CD4-positive, alpha-beta T cell treated with Interleukin-4 for 1 hour (primary cell): ENCODE measurements at places on chromosomes 2 and 18.
A peak's percentile ranks its signal among the peaks of the same experiment; 100 is the strongest.

GRCh38 chr2:130864830-130865800 is 28.4 kb downstream of the ARHGEF4 start:
- no peak for DNase-seq

GRCh38 chr2:68244456-68244855 is 7.9 kb downstream of the PPP3R1 start:
- DNase-seq: no peak

DNA sequence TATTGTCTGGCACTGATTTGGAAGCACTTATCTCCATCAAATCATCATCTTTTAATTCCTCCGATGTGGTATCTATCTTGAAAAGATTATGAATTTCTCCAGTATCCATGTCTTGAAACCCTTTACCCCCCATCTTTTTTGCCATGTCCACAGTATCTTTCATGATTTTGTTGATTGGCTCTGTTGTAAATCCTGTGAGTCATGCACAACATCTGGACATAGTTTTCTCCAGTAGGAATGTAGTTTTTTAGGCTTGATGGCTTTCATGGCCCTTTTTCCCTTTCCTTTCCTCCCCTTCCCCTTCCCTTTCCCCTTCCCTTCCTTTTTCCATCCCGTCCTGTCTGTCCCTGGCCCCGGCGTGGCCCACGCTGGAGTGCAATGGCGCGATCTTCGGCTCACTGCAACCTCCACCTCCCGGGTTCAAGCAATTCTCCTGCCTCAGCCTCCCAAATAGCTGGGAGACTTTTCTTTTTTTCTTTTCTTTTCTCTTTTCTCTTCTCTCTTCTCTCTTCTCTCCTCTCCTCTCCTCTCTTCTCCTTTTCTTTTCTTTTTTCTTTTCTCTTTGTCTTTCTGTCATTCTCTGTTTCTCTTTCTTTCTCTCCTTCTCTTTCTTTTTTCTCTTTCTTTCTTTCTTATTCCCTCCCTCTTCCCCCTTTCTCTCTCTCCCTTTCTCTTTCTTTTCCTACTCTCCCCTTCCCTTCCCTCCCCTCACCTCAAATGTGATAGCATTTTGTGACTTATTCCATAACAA is 18.4 kb upstream of the ZNF638 start:
- DNase-seq: no peak

GRCh38 chr2:208977582-208977981 is 446.3 kb upstream of the MAP2 start:
- DNase-seq: no peak

- DNase-seq: no peak
Observed at GRCh38 chr18:37578182-37578678, 12.6 kb upstream of the CELF4 start.

DNA sequence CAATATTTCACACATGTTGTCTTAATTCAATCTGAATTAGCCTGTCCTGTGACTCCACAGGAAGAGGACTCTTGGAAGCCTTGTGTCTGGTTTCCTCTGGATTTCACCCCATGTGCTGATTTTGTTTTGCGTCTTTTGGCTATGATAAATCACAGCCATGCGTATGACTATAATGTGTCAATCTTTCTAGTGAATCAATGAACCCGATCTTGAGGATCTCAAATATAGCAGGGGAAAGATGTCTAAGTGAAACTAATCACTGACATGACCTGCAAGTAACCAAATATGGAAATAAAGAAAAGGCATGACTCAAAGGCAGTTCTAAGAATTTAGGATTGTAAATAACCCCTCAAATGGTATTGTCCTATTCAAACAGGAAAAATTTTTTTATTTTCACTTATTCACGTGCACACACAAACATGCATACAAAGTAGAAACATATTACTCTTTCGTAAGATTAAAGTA is 8.2 kb downstream of the WDFY1 start:
- no peak for DNase-seq

GRCh38 chr2:47833516-47833968 is 50.6 kb downstream of the MSH6 start:
- DNase-seq: no peak

GRCh38 chr18:35110059-35110458 is 68.8 kb downstream of the MAPRE2 start:
- DNase-seq: no peak

GRCh38 chr2:225165052-225165451 is 122.8 kb upstream of the DOCK10 start:
- DNase-seq: no peak

- DNase-seq: no peak
Observed at GRCh38 chr2:102313025-102313424, 1.7 kb downstream of the IL1RL1 start.

DNA sequence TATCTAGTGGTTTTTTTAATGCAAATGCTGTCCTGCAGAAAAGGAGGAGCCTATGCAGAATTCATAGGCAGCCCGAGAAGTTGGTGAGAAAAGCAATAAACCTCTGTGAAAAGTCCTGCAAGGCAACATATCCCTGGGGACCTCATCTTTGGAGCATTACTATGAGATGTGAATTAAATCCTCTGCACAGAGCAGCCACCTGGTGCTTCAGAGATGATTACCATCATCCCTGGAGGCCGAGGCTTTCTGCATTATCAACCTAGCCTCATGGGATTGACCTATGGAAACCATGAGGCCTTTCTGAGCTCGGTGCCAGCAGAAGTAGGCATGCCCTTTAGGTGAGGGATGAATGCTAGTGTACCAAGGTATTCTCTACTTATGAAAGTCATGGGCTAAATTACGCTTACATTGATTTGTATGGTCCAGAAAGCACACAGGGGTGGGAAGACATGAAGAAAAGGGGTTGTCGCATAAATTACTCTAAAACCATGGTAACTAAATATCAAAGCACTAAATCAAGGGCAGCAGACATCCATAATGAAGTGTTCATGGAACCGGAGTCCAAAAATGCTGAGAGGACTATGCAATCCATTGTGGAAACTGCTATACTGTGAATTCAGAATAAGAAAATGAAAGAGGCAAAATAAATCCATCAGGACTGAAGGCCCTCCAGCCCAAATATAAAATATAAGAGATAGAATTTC is 623.5 kb upstream of the DDX18 start:
- DNase-seq: no peak

DNA sequence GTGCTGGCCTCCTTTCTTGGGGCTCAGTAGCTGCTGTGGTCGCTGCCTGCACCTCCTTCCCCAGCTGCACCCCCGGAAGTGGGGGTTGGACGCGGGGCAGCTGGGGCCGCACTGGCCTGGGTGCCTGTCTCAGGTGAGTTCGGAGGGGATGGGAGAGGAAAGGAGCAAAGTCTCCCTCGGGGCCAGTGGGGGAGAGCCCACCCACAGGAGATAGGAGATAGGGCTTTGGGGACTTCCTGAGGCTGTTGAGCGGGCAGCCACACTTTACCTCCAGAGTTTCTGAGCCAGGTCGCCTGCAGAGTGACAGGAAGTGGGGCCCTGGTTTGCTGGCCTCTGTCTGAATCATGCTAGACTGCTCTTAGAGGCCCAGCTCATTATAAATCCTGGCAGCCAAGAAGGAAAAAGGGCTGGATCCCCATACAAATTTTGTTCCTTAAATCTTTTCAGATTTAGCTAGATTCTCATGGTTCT is 8.1 kb downstream of the MBP start:
- peak; percentile 63 for DNase-seq

- DNase-seq: no peak
Observed at GRCh38 chr2:29463181-29463900, 348.1 kb downstream of the CLIP4 start.

- no peak for DNase-seq
Observed at GRCh38 chr2:121790276-121790956, 35.0 kb downstream of the TSN start.

DNA sequence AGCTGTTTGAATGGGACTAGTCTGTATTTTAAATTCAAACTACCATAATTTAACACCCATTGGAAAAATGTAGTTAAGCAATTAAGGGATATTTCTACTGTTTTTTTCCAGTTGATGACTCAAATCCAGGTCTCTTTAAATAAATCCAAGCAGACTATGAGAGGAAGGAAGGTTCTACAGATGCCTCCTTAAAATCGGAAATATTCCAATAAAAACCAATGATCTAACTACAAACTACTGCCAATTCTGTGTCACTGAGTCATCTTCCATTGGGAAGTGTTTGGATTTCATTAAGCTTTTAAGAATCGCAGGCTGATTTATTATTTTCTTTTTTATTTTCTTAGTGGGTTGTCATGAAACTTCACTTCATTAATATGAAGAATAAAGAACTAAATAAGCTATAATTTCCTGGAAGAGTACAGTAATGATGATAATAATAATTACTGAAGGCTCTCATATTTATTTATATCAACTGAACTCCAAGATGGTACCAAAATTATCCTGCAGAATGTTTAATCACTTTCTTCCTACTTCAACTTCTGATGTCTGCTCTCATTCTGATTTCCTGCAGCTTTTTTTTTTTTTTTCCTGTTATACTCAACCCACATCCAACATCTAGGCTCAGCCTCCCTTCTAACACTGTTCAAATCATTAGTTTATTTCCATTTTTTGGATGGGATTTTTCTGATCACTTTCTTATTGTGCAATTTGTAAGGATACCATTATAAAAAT is 166.3 kb upstream of the FN1 start:
- DNase-seq: no peak

DNA sequence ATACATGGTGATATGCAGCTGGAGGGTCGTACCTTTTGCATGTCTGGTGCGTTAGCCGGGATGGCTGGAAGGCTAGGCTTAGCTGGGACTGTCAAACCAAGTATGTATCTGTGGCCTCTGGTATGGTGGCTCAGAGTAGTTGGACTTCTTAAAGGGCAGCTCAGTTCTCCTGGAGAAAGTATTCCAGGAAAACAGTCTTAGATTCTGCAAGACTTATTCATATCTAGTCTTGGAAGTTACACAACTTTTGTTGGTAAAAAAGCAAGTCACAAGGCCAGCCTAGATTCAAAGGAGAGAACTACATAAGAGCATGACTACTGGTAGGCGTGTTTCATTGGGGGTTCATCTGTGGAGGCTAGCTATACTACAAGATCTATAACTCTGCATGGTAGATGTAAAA is 45.5 kb downstream of the EML4 start:
- no peak for DNase-seq

GRCh38 chr2:177771191-177771590 is 301.4 kb downstream of the PDE11A start:
- no peak for DNase-seq

- no peak for DNase-seq
Observed at GRCh38 chr2:95053543-95053942, 28.0 kb downstream of the MAL start.

DNA sequence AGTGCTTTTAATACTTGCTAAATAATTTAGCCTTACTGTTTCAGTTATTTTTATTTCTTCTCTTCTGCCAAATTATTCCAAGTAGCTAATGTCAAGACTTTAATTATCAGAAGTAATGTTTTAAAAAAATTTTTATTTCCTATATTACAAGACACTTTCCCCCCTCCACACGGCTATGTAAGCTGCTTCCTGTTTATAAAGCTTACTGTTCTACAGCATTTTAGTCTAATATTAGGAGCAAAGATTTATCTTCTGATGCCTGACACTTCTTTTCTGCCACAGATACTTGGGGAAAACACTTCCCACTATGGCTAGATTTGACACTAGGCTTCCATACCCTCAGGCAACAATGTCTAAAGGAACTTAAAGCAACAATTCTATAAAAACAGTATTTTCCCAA is 62.3 kb downstream of the ROCK1 start:
- DNase-seq: no peak

DNA sequence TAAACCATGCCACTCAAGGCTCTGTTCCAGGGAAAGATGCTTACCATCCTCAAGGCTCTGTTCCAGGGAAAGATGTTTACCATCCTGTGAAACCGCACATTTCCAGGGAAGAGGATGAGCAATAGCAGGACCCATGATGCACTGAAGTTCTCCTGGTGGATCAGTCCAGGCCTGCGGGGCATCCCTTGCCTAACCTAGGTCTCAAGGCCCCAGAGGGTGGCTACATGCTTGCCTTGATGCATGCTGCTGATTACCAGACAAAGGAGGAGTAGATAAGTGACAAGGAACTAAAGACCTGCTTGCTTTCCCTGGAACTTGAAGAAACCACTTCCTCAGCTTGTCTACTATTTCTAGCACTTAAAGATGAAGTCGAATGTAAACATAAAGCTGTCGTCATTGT is 111.0 kb upstream of the LINC00305 start:
- no peak for DNase-seq

DNA sequence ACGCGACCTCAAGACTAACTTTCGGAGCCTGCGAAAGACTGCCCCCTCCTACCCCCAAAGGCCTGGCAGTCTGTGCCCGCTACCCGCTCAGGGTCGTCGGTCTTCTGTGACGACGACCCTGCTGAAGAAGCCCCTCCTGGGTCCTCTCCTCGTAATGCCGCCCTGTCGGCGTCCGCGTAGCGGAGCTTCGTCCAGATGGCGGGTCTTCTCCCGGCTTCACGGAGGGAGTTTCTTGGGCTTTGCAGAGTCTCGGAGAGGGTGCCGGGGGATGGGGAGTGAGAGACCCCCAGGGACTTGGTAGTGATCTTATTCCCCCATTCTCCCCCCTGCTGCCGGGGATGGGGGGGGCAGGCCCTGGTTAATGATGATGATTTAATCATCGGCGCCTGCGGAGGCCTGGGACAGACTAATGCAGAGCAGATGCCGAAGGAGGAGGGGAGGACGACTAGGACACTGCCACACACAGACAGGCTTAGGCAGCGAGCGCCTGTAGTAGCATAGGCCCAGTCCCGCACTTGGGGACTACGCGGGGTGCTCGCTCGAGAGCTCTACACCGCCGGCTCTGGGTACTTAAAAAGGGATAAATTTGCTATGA is 528 bp upstream of the PCGF1 start:
- peak; percentile 18 for DNase-seq

DNA sequence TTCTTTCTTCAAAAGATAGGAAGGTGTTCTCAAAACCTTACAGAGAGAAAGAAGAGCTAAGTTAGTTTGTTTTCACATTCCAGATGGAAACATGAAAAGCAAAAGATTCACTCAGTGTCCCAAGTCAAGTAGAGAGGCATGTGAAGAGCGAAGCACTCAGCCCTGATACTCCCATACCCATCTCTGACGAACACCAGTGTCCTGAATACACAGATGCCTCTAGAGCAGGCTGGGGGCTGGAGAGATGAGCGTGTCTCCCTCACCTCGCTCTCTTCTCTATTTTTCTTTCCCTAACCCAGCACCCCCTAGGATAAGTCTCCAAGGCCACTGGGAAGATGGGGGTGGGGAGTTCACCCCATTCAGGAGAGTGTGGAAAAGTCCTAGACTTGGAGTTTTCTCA is 227.8 kb downstream of the TMEM163 start:
- DNase-seq: no peak

DNA sequence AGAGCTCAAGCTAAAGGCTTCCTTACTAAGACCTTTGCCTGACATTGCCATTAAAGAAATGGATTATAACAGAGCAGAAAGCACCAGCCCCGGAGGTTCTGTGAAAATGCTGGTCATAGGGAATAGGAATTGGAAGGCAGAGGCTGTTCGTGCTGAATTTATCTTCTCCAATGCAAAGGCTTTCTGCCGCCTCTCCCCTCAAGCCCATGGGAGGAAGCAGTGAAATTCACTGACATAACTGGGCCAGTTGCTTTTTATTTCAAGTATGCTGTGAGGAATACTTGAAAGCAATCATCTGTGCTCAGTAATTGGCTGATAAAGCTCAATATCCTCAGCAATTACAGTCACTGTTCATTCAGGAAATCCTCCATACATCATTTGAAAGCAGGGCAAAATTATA is 85.4 kb upstream of the LINC00305 start:
- no peak for DNase-seq

- DNase-seq: no peak
Observed at GRCh38 chr2:129585760-129586159, 393.7 kb upstream of the RAB6C start.
